AML-193 (cell line): ENCODE measurements at places on chromosomes 12 and 14.

GRCh38 chr14:39315859-39316444 lies 82.2 kb downstream of the MIA2 start:
- DNase-seq: no peak

GRCh38 chr12:99522456-99522855 lies 125.1 kb upstream of the GARIN6 start:
- no peak for DNase-seq

- no peak for DNase-seq
Observed at GRCh38 chr12:92445253-92446082, 257.3 kb upstream of the PLEKHG7 start.

DNA sequence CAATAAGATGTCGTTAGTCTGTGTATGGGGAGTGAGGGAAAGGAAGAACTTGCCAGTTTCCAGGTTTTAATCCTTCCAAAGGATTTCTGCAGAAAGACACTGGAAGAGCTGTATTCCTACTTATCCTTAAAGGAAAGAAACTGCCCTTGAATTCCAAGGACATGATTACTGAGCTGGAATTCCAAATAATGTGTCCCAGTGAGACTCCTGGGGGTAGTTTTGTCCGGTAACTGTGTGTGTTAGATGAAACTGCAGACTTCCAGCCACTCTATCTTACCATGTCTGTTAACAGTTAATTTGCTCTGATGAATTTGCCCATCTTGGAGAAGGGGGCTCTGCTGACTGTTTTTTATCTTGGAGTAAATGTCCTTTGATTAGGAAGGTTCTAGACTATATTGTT lies 33.0 kb downstream of the CKB start:
- no peak for DNase-seq

DNA sequence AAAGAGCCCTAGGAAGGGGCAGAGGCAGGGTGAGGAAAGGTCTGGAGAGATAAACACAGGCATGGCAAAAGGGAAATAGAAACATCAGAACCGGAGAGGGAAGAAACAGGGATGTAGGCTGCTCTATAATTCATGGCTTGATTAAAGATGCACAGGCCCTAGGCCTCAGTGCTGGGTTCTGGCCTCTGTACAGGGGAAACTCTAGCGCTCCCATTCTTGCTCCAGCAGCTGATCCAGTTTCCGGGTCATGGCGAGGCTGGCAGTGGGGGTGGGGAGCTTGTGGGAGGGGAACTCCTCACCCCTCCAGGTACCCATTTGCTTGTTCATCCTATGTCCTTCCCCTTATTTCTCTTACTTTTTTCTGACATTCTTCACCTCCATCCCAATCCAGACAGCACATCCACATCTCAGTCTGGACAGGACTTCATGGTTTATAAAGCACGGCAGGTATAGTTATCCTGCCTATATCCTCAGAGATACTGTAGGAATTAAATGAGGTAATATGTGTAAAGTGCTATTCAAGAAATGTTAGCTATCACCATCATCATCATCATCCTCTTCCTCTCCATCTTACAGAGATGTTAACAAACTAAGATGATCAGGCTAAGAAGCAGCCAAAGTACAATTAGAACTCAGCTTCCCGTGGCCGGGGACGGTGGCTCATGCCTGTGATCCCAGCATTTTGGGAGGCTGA lies 8.0 kb upstream of the GPR84 start:
- no peak for DNase-seq

DNA sequence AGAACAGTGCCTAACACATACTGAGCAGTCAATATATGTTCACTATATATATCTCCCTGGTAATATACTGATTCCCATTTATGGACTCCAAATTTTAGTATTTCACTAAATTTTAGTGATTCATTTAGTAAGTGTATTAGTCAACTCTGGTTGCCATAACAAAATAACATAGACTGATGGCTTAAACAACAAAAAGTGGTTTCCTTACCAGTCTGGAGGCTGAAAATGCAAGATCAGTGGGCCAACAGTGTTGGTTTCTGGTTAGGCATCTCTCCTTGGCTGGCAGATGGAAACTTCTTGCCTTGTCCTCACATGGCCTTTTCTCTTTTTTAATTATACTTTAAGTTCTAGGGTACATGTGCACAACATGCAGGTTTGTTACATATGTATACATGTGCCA lies 28.7 kb downstream of the SIX6 start:
- DNase-seq: no peak

DNA sequence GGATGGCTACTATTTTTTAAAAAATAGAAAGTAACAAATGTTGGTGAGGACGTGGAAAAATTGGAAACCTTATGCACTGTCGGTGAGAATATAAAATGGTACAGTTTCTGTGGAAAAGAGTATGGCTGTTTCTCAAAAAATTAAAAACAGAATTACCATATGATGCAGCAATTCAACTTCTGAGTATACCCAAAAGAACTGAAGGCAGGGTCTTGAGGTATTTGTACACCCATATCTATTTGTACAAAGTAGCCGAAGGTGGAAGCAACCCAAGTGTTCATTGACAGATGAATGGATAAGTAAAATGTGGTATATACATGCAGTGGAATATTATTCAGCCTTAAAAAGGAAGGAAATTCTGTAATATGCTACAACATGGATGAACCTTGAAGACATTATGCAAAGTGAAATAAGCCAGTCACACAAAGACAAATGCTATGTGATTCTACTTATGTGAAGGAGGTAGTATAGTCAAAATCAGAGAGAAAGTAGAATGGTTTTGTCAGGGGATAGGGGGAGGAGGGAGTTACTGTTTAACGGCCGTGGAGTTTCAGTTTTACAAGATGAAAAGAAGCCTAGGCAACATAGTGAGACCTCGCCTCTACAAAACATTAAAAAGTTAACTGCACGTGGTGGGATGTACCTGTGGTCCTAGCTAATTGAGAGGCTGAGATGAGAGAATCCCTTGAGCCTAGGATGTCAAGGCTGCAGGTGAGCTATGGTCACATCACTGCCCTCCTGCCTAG lies 38.4 kb upstream of the CCT2 start:
- no peak for DNase-seq

DNA sequence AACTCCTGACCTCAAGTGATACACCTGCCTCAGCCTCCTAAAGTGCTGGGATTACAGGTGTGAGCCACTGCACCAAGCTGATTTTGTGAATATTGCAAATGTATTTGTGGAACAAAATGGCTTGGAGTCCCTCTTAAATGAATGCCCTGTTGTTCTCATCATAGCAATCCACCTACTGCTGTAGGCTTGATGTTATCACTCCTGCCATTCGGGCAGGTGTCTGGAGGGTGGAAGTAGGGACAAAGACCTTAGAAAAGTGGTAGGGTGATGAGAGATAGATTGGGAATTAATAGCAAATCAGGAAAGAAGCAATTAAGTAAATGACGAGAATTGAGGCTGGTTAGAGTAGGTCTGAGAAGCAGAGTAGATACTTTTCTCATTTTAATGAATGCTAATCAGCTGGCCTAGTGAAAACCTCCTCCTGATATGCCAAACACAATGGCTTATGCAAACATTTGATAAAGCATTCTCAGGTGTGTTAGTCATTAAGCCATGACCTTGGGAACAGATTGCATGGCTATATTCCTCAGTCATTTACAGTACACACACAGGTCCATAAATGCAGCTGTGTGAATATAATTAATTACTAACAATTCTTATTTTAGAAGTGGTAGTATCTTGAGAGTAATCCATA lies 60.5 kb upstream of the USP44 start:
- DNase-seq: no peak

DNA sequence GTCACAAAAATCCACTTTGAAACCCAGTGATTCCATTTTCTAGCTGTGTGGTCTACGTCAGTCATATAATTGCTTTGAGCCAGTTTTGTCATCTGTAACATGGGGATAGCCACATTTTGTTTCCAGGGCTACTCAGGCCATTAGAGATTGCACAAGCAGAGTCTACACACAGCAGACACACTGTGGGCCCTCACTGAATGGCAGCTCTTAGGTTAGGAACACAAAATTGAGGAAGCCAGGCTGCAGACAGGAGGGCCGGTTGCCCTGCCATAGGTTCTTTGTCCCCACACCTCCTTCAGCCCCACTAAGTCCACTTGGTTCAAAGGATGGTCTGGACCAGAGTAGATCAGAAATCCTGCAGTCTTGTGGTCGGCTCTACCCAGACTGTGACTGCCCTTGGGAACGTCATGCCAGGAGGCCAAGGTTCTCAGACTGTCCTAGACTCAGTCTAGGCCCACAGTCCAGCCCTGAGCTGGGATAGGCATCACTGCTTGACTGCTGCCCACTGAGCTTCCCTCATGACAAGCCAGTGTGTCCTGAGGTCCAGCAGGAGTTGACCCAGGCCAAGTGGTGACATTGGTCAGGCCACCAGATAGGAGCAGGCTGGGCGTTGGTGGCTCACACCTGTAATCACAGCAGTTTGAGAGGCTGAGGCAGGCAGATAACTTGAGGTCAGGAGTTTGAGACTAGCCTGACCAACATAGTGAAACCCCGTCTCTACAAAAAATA lies 3.8 kb upstream of the MYH7 start:
- DNase-seq: no peak

DNA sequence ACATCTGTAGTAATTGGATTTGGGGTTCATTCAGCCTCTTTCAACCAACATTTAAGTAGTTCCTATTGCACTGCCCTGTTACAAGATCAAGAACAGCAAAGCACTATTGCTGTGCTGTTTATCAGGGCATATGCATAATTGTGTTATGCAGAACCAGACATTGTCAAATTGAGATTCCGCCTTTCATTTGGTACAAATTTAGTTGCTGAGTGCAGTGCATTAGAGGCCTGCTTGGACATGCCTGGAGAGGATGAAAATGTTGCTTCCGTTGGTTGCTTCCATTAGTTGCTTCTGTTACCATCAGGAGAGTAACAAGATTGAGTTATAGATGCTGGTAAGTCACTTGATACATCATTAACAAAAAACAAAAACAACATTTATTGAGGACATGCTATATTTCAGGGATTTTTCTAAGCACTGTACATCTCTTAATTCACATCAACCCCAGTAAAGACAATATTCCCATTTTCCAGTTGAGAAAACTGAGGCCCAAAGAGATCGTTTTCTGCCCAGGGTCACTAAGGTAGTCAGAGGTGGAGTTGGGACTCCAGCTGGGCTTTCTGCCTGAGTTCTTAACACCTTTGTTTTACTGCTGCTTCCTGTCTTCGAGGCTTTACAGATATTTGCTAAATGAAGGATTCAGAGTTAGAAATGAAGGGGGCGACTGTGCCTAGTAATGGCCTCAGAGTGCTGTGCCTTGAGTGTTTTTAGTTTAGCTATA lies 79.3 kb downstream of the PPP2R5C start:
- DNase-seq: no peak
